ENCODE measurements at places on chromosomes 7 and 10.

DNA sequence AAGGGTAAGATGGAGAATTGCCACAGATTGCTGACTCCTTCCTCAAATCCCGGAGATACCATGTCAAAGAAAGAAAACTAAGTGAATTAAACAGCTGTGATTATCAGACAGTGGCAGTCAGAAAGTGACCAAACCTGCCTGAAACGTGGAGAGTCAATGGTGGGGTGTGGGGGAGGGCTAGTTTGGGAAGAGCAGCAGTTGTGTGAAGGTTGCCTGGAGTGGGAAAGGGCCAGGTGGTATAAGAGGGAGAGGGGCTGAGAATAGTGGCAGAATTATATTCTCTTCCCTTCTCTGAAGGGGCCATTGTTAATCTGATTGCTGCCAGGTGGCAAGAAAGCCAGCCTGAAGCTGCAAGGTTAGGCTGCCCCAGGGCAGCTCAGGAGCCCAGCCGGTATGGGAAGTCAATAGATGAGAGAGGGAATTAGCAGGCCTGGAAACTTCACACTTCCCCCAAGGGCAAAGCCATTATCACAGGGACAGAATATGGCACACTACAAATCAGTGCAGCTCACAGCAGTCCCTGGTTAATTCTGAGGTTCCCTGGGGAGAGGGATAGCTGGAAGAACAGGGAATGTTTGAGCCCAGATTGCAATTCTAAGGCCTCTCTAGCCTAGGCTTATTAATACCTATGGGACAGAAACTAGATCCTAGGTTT lies 83.9 kb upstream of the ITGB1 start:
- DNase-seq = no peak

GRCh38 chr7:106365252-106366005 lies 80.6 kb upstream of the NAMPT start:
- no peak for DNase-seq

GRCh38 chr7:27295236-27295635 lies 52.6 kb downstream of the EVX1 start:
- DNase-seq = no peak

DNA sequence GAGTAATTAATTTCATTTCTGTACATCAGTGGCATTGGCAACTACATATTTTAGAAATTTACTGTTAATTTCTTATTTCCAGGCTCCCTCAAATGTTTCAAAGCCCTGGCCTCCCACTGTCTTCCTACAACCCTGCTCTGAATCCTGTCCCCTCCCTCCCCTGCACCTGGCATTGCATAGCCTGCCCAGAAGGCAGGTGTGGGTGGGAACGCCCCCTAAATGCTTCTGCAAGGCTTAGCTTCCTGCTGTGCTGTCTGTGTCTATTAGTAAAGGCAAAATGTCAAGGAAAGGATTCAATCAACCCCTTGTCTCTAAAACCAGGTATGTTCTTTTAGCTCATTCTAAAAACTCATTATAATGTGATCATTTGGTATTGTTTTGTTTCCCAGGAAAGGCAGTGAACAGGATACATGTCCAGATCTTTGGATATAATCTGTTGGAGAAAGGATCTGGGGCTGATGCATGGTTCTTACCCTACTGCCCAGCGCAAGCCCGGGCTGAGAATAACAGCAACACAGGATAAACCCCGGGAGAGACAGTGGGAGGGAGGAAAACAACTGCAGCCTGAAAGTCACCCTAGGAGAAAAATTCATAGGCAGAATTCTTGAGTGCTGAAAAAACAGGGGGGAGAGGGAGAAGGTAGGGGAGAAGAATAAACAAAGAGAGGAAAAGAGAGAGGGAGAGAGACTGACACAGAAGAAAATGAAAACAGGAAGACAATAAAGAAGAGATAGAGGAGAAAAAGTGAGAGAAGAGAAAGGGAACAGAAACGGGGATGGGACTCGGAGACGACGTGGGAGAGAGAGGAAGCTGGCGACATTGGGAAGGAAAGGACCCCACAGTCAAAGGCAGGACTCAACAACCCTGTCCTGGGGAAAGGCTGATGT lies 589 bp downstream of the ZNF488 start:
- DNase-seq = no peak

DNA sequence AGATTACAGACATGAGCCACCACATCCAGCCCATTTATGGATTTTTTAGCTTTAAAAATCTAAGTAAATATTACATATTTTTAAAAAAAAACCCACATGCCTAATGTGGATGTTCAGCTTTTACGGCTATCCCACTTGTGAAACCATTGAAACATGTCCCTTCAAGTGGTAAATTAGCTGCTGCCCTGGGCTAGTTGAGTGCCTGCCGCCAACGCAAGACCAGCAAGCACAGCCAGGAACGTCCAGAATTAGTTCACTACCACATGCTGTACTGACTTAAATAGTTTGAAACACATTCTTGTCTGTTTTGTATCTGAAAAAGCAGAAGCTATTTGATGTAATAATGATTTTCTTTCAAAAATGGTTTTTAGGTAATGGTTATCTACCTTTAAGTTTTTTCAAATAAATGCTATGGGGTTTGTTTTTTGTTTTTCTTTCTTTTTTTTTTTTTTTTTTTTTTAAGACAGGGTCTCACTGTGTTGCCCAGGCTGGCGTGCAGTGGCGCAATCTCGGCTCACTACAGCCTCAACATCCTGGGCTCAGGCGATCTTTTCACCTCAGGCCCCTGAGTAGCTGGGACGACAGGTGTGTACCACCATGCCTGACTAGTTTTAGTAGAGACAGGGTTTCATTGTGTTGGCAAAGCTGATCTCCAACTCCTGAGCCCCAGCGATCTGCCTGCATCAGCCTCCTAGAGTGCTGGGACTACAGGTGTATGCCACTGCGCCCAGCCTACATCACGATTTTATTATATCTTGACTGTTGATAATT lies 57.0 kb downstream of the KLRG2 start:
- no peak for DNase-seq

DNA sequence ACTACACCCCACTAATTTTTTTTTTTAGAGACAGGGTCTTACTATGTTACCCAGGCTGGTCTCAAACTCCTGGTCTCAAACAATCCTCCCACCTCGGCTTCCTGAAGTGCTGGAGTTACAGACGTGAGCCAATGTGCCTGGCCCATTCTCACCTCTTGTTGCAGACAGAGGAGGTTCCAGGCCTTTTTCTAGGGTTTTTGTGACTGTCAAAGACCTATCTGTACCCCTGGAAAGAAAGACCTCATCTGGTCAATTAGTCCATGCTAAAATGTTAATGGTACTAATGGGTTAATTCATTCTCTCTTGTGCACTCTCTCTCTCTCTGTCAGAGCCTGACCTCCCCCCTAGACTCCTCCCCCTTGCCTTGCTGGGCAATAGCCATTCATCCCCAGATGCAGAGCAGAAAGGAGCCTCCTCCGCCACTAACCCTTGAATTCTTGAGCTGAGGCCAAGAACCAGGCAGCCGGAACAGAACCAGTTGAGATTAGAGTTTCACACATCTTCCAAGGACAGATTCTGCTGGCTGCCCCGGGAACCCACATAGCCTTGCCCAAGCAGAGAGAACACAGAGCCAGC lies 209.7 kb downstream of the SKIDA1 start:
- DNase-seq = no peak

DNA sequence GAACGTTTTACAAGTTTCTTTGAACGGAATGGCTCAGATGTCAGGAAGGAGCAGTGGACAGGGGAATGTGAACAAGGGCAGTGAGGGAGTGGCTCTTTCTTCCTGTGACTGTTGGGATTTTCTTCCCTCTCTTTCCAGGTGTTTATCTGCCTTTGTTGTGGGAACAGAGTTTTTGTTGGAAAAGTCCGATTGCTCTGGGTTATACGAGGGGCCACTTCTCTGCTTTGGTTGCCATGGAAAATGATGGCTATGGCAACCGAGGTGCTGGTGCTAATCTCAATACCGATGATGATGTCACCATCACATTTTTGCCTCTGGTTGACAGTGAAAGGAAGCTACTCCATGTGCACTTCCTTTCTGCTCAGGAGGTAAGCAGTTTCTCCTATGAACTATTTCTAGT lies 41.4 kb downstream of the ZRANB1 start:
- no peak for DNase-seq

DNA sequence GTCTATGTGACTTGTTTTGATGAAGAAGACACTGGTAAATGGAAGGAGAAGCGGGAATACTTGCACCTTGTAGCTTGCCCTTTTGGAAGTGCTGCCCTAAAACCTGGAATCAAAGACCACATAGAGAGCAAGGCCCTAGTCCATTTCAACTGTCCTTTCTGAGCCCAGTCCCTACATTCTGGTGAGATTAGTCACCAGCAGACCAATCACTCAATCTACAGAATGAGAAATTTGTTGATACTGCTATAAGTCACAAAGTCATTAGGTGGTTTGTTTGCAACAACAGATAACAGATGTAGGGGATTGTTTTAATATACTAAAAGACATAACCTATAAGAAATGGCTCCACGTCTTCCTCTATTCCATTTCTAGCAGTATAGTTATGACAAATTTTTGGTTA lies 33.6 kb downstream of the WASL start:
- DNase-seq = no peak

GRCh38 chr10:34906067-34906965 lies 91.2 kb upstream of the PARD3 start:
- no peak for DNase-seq

- no peak for DNase-seq
Measured at GRCh38 chr7:106187613-106188350, 75.7 kb upstream of the SYPL1 start.

DNA sequence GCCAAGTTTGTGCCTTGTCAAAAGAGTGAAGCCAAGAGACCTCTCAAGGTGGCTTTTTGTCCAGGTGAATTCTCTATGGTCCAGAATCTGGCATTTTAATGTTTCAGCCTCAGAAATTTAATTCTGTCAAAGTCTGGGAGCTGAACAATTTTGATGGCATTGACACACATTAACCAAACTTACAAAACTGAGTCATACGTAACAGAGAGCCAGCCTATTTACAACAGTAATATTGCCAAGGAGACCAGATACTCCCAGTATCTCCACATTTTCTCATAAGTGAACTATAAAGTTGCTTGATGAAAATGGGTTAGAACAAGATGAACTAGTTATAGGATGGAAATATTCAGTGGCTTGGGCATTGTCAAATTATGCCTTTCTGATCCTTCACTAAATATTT lies 43.8 kb downstream of the PDE6C start:
- DNase-seq = no peak

GRCh38 chr7:110065121-110065520 lies 1025.8 kb upstream of the LRRN3 start:
- DNase-seq = no peak

DNA sequence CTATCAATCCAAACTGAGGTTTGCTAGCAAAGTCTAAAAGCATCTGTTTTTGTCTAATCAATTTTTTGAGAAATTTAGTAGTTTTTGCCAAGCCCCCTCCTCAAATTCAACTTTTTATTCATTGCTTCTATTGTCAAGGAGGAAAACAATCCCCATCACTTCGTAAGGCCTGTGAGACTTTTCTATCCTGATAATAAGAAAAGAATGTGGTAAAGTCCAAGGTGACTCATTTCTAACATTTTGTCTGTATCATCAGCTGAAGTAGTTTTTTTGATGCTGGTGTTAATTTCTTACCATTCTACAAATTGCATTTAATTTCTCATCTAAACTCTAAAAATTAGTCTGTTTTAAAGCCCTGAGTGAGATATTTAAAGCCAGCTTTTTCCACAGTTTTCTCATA lies 11.7 kb downstream of the ANK3 start:
- DNase-seq = no peak

GRCh38 chr10:68959695-68960527 lies 3.9 kb downstream of the DDX21 start:
- no peak for DNase-seq

GRCh38 chr10:99769706-99770105 lies 12.7 kb upstream of the ABCC2 start:
- no peak for DNase-seq

DNA sequence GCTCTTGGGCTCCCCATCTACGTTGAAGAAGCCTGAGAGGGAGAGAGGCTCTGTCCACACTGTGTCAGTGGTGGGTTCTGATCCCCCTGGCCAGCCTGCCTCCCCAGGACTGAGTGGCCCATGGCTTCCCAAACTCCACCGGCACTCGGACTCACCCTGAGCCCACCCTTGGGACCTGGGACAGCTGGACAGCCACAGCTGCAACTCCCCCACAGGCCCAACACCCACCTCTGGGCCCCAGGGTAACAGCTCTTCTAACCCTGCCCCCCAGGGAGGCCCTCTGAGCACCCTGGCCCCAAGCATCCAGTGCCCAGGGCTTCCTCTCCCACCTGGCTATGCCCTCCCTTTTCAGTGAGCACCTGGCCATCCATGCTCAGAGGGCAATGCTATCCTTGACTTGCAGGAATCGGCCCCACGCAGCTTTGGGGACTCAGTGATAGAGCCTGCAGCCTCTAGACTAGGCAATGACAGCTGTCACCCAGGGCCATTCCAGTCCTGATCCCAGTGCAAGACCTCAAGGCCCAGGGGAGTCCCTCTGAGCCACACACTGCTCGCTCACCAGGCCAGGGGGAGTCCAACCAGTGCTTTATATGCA lies 17.9 kb downstream of the OGDHL start:
- DNase-seq = no peak

DNA sequence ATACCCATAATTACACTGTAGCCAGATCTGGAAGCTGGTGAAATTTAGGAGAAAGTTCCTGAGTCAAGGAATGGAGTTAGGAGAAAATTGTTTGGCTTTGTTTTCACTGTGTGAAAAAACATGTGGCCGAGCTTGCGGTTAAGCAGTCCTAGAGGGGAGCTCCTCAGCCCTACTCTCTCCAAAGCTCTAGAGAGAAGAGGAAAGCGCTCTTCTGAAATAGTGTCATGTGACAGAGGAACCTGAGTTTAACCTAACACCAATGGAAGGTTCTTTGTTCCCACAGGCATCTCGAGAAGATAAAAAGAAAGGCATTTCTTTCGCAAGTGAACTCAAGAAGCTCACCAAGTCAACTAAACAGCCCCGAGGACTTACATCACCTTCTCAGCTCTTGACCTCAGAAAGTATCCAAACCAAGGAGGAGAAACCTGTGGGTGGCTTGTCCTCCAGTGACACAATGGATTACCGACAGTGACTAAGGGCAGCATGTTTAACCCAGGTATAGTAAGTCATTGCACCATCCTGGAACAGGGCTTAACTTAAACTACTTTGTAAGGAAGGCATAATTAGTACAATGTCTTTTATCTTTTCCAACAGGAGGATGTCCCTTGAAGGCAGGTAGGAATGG lies 38.0 kb downstream of the NOC3L start:
- no peak for DNase-seq

GRCh38 chr10:34356463-34356862 lies 458.6 kb downstream of the PARD3 start:
- no peak for DNase-seq

DNA sequence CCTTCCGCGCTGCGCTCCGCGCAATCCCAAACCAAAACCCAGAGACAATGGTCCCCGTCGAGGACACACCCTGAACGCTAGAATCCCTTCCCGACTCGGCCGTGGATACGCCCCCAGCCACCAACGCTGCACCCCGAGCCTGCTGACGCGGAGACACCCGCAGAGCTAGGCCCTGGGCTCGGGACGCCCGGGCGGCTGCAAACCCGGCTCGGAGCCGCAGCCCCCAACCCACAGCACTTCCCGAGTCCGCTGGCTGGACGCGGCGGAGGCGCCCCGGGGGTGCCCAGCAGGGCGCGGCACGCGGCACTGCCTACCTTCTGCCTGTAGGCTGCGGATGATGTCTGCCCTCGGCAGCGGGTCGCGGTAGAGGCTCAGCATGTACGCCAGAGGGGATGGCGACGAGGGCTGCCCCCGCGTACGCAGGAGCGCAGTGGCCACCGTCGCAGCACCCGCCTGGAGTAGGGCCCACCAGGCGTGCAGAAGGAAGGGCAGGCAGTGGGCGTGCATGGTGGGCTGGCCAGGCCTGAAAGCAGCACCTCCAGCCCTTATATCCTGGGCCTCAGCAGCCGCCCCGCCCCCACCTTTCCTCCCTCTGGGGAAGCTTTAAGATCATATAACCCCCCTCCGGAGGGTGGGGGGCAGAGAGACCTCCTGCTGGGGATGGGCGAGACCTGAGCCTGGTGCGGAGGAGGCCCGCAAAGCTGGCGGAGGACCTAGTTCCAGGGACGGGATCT lies at the start of gene NODAL:
Gene NODAL (minus strand): TSS at position 521 of the 734 bp plus-strand sequence. CDS start 14 bp downstream, at position 507.
- DNase-seq = no peak

Data from stimulated activated CD8-positive, alpha-beta memory T cell treated with anti-CD3 and anti-CD28 coated beads, Interleukin-2, amount 100 ng/mL, for 1 hour (primary cell).